ENCODE measurements at places on chromosomes 2 and 18. TPM values are rescaled to one million over a fixed set of nuclear protein-coding genes. Genes with fewer than 3 reads are reported as not detected.

GRCh38 chr2:120118471-120118870, 104.7 kb downstream of the TMEM185B start:
- no peak for DNase-seq

DNA sequence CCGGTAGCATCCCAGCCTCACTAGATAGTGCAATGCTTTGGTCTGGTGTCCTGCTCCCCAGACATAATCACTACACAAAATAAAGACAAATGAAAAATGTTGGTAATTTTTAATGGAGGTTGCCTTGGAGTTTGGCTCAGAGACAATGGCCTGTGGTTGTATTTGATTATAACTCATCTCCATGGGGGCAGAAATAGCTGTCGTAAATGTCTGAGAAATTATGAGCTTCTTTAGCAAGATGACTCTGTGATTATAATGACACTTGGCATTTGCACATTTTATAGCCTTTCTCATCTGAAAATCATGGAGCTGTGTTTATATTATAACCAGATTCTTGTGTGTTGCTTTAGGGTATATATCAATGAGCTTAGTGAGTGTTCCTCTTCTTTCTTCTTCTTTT, 1779.7 kb upstream of the CELF4 start:
- no peak for DNase-seq

HS6ST1 gene
- 25.6 TPM for total RNA-seq

- DNase-seq, result no peak
These were observed 1347.4 kb upstream of the PIK3C3 start for GRCh38 chr18:40607542-40608148.

GRCh38 chr2:40192864-40193669, 258.8 kb downstream of the SLC8A1 start:
- DNase-seq, result no peak

DSG1 gene
- total RNA-seq, result not detected
